ENCODE measurements at places on chromosomes 6 and 20.

DNA sequence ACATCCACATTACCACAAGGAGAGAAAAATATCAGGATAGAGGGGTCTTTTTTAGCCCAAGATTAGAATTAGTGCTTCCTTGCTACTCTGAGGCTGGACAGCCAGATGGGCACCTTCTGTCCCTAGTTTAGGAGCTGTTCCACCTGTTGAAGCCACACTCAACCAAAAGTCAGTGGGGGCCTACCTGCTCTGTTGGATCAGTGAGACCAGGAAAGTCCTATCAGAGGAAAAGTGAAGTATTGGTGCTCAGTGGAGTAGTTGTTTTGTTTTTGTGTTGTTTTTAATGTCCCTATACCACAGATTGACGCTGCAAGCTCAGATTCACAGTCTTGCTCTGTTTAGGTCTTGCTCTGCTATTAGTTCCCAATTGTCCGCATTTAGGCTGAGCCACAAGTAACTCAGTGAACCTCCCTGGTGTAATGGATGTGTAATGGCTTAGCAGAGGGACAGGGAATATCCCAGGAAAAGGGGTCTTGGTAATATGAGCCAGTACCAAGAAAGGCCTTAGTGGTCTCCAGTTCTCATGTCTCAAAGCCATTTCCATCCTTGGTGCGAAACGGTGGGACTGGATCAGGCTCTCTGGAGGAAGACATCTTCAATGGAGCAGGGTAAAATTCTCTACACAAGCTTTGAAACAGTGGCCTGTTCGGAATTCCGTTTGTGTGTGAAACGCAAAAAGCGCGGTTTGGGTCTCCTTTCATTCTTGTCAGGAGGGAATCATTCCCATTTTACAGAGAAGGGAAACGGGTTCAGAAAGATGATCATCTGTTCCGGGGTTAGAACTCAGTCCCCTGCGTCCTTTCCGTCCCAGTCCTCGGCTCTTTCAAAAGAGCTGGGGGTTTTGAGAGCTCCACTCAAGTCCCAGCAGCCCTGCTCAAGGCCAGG is 631 bp upstream of the PABPC1L start:
- DNase-seq = no peak

GRCh38 chr6:155648301-155648700 is 192.7 kb upstream of the NOX3 start:
- DNase-seq = no peak

DNA sequence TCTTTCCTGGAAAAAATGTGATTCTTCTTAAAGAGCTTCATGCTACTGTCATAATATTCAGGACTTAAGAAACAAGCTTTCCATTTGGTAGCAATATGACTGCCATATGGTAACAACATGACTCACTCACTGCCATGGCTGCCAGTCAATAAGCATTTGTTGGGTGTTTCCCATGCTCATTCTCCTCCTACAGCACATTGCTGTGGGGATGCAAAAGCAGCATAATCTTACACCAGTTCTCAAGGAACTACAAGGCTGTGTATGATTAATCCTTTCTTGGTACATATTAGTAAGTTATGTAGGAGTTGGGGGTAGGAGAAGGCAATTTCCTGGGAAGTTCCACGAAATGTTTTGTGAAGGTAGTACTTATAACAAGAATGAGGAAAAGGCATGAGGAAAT is 76.7 kb downstream of the CEP162 start:
- peak; percentile 46 for DNase-seq

DNA sequence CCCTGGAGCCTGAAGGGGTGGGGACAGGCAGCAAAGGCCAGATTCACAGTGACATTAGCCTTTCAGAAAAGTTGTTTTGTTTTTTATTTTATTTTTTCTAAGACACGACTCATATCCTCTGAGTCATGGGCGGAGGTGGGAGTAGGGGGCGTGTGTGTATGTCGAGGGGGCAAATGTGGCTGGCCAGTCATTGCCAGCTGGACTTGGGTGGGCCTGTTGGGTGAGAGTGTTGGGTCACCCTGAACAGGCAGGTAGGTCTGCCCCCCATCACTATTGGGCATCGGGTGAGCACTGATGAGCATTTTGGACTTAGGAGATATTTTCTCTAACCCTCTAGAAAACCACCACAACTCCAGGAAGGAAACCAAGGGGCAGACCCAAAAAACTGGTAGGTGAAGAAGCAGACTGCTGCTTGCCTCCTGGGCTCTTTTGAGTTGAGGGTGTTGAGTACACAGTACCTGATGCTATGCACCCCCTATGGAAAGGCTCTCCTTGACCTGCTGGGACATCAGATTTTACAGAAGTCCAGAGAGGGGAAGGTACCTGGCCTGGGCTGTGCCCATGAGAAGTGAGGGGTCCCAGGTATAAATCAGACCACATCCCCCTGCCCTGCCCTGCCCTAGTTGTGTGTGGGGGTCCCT is 5.6 kb downstream of the SMIM29 start:
- DNase-seq = no peak

DNA sequence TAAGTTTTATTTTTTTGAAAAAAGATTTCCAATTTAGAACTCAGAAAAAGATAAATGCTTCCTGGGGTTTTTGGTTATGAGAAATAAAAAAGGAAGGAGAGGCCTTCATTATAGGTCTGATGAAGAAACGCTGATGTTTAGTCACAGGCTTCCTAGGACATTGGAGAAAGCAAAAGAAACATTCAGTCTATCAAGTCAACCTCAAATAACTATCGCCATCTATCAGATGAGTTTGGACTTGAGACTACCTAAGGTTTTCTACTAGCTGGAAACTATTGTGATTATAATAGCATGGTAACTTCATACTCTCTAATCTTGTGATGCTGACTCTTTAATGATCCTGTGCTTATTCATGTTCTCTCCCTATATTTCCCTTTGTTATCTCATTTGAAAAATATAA is 171.3 kb downstream of the TPBG start:
- DNase-seq = no peak

DNA sequence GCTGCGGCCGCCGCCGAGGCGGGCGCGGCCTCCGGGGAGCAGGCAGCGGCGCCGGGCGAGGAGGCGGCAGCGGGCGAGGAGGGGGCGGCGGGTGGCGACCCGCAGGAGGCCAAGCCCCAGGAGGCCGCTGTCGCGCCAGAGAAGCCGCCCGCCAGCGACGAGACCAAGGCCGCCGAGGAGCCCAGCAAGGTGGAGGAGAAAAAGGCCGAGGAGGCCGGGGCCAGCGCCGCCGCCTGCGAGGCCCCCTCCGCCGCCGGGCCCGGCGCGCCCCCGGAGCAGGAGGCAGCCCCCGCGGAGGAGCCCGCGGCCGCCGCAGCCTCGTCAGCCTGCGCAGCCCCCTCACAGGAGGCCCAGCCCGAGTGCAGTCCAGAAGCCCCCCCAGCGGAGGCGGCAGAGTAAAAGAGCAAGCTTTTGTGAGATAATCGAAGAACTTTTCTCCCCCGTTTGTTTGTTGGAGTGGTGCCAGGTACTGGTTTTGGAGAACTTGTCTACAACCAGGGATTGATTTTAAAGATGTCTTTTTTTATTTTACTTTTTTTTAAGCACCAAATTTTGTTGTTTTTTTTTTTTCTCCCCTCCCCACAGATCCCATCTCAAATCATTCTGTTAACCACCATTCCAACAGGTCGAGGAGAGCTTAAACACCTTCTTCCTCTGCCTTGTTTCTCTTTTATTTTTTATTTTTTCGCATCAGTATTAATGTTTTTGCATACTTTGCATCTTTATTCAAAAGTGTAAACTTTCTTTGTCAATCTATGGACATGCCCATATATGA is 3.2 kb downstream of the MARCKS start:
- DNase-seq = no peak

- no peak for DNase-seq
These were observed 33.9 kb downstream of the ITPR3 start for GRCh38 chr6:33654831-33655554.

DNA sequence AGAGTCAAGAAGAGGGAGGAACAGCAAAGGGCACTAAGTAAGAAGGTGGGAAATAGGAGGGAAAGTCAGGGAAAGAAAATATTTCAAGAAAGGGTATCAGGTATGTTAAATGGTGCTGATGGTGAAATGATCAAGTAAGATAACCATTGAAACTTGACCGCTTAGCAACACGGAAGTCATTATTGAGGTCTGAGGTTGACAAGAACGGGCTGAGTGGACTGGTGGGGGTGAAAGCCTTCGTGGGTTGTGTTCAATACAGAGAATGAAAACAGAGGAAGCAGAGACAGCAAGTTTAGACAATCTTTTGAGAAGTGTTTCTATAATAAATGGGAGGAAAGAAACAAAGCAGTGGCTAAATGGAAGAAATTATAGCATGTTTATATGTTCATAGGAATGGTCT is 72.0 kb downstream of the LIN28B start:
- DNase-seq = no peak

DNA sequence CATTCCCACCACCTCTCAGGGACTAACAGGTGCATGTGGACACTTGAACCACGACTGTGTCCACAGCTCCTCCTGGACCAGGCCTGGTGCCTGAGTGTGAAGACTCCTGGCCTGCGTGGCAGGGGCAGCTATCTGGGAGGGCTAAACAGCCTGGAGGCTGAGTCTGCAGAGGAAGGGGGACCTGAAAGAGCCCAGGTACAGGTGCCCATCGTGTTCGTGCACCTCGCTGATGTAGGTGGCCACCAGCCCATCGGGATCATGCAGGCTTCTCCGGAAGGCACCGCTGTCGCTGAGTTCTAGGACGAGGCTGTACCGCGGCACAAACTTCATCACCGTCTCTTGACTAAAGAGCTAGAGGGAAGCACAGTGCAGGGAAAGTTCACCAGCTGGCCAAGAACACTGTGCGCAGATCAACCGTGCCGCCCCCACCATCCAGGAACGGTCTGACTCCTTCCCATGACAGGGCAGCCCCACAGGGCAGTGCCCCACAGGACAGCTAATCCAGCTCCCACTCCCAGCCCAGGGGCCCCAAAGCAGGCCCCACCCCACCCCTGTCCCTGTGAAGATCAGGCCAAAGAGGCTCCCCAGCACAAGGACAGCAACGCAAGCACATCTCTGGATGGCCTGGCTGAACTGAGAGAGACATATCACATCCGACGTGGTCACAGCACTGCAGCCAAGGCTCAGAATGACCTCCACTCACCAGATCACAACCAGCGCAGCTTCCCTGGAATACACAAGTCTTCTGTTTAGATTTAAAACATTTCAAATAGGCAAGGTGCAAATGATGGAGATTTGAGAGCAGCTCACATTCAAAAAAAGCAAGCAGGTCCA is 14.8 kb downstream of the CST7 start:
- no peak for DNase-seq

- DNase-seq = no peak
These were observed 5.1 kb downstream of the BACH2 start for GRCh38 chr6:90291565-90291964.

DNA sequence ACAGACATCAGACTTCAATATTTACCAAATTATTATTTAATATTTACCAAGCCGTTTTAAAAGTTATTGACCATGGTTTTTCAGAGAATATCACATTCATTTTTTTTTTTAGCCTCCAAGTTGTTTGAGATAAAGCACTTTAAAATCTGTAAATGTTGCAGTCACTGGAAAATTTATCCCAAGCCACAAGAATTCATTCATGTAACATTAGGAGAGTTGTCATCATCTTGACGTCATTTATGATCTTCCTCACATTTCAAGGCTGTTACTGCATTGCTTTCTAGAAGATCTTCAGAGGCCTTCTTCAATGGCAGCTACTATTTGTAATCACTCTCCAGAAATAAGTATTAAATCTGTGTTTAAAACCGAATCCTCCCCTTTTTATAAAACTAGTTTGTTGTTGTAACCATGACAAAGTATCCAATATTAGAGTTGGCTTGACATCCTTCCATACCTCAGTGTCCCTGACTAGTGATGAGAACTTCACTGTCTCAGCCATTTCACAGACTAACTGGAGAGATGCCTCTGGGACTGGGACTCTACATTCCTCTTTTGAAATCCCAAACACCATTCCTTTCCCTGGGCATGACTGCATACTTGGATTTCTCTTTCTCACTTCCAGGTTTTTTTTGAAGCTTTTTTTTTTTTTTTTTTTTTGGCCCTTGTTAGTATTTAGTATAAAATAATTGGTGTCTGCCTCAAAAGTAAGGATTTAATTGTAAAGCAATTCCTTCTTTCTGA is 100.1 kb downstream of the ZFAND3 start:
- DNase-seq = no peak

DNA sequence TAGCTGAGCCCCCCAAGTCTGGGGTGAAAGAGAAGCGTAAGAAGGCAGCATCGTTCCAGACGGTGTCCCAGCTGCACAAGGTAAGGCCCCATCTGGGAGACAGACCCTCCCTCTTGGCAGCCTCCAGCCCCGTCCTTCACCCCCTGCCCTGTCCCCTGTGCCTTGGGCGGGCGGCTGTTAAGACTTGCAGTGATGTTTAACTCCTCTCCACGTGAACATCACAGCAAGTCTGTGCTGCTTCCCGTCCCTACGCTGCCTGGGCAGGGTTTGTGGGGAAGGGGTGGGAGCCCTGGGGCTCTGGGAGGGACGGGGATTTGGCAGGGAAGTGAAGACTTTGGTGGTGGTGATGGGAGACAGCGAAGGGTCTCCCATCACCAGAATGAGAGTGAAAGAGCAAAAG is 34.6 kb downstream of the MYH7B start:
- no peak for DNase-seq

DNA sequence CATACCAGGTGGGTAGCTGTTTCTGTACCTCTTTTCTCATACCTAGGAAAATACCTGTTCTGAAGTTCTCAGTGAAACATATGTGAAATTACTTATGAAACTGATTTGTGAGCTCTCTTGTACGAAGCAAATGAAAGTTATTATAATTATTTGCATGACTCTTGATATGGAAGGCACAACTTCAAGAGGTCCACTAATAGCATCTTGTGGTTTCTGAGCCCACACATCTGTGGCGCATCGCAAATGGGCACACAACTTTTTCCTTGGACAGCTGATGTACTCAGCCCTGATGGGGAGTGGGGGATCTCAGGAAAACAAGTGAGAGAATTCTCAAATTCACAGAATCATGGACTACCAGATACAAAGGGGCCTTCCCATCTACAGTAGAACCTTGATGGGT is 432.3 kb downstream of the CD83 start:
- DNase-seq = no peak

- no peak for DNase-seq
These were observed 49.1 kb downstream of the DACT2 start for GRCh38 chr6:168270274-168271172.

- no peak for DNase-seq
These were observed 419.5 kb upstream of the ID4 start for GRCh38 chr6:19417713-19418112.

GRCh38 chr6:71473926-71474325 is 185.3 kb downstream of the OGFRL1 start:
- no peak for DNase-seq
